ENCODE measurements at places on chromosomes 5 and 9. TPM values are rescaled to one million over a fixed set of nuclear protein-coding genes. Genes with fewer than 3 reads are reported as not detected.

DNA sequence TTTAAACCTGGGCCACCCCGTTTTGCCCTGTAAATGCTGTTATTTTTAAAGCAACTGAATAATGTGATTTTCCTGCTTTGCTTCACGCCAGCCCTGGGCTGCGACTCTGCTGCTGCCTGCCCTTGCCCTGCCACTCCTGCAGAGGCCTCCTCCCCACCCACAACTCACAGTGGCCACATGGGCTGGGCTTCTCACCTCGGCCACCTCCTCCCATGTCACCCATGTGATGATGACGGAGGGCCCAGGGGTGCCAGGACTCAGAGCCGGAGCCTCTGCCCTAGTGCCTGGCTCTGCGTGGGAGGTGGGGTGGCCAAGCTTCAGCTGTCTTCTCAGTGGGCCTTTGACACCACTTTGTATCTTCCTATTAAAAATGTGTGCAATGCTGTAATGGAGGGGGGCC is 48.1 kb upstream of the NKD2 start:
- peak; percentile 20 for DNase-seq
- no peaks in the 10 kb centered on the region for H3K36me3 ChIP-seq

Gene PCDHA1
- total RNA-seq = not detected

Gene DMRT3
- not detected for total RNA-seq

- no peaks in the 10 kb centered on the region for H3K27me3 ChIP-seq
- H3K36me3 ChIP-seq = no peaks in the 10 kb centered on the region
- H3K4me3 ChIP-seq = no peak overlapping the region
- H3K27ac ChIP-seq = no peak overlapping the region
- H3K4me1 ChIP-seq = no peaks in the 10 kb centered on the region
Measured at GRCh38 chr5:78320401-78320800, 25.9 kb upstream of the AP3B1 start.

- no peak overlapping the region for H3K4me3 ChIP-seq
- H3K27me3 ChIP-seq = no peaks in the 10 kb centered on the region
- H3K27ac ChIP-seq = no peak overlapping the region
- peaks cover 16% of the 10 kb centered on the region for H3K36me3 ChIP-seq
- H3K4me1 ChIP-seq = no peaks in the 10 kb centered on the region
Measured at GRCh38 chr5:158819840-158820620, 279.7 kb downstream of the EBF1 start.

DNA sequence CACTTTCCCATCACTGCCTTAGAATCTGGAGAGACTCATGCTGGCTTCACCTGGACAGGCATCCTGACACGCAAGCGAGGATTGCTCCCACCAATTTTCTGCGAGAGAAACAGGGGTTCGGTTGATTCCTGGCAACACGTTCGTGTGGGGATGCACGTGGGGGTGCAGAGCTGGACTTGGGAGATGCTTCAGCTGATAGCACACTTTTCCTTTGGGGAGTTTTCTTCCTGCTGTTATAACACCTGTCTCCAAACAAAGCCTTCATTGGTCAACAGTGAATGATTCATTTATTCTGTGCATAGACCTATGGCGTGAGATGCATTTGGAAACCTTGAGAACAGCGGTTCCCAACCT is 50.0 kb downstream of the ROPN1L start:
- H3K27ac ChIP-seq = no peak overlapping the region
- H3K4me3 ChIP-seq = no peak overlapping the region
- no peaks in the 10 kb centered on the region for H3K27me3 ChIP-seq
- no peaks in the 10 kb centered on the region for H3K4me1 ChIP-seq
- DNase-seq = no peak

Gene CCNI2
- not detected for total RNA-seq

DNA sequence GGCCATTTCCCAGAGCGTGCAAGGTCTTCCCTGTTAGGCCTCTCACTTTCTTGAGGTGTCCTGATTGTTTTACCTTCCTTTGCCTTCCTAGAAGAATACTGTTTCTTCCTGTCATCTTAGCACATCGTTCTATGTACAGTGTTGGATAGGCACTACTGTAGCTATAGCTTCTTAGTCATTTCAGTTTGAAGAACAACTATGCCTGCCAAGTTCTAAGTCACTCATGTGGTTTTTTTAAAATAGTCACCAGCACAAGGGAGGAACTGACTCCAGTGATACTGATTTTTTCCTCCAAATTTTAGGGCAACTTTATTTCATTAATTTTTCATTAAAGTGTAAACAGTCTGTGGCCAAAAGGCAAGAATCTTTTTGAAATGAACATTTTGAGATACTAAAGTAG is 122.4 kb upstream of the NR5A1 start:
- no peaks in the 10 kb centered on the region for H3K36me3 ChIP-seq
- no peaks in the 10 kb centered on the region for H3K27me3 ChIP-seq
- no peak for DNase-seq
- H3K4me1 ChIP-seq = no peaks in the 10 kb centered on the region
- no peak overlapping the region for H3K4me3 ChIP-seq

Gene CCNJL
- 10.1 TPM for total RNA-seq

Data from heart left ventricle (tissue), 16 donors.